Ovary (tissue), 10 donors: ENCODE measurements at places on chromosomes 2 and 18. TPM values are rescaled to one million over a fixed set of nuclear protein-coding genes. Genes with fewer than 3 reads are reported as not detected.

Gene TBC1D8
- total RNA-seq, result 15.6 TPM

Gene OXER1
- 6.5 TPM for total RNA-seq

Gene KIF1A
- total RNA-seq, result 1.2 TPM

Gene ATP8B1
- 5.2 TPM for total RNA-seq

Gene CABYR
- total RNA-seq, result 4.5 TPM

Gene TANK
- total RNA-seq, result 62.6 TPM

Gene CHRND
- total RNA-seq, result not detected

Gene UGT1A8
- not detected for total RNA-seq

Gene POTEC
- not detected for total RNA-seq

Gene MOCOS
- total RNA-seq, result 5.8 TPM

Gene ACADL
- total RNA-seq, result 10.3 TPM

Gene NFATC1
- 12.3 TPM for total RNA-seq

Gene LIMS4
- total RNA-seq, result 55.6 TPM

Gene MYO1B
- 17.6 TPM for total RNA-seq

Gene NAT8
- total RNA-seq, result not detected

Gene LRRFIP1
- 36.4 TPM for total RNA-seq

Gene RAX
- total RNA-seq, result not detected
